Right ventricle myocardium superior (tissue), 1 donor: ENCODE measurements at places on chromosomes 11 and 22.
A peak's percentile ranks its signal among the peaks of the same experiment; 100 is the strongest.

DNA sequence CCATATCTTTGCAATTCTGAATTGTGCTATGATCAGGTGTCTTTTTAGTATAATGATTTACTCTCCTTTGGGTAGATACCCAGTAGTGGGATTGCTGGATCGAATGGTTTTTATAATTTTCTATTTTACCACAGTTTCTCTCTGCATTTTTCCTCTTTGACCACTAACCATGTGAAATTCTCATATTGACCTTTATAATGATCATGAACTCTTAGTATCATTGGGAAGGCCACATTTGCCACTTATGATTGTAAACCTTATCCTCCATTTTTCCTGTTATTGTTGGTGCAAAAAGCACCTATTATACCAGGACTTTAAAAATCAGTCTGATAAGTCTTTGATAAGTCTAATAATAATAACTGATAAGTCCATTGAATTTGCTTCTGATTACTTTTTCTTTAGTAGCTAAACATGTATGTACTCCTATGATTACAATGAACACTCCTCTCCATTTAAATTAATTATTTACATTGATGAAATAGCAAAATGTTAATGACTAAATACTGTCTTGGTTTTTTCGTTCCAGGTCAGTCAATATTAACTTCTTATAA lies 9.6 kb downstream of the NEAT1 start:
- no peak for DNase-seq

- no peak for DNase-seq
Observed at GRCh38 chr11:35200811-35201341, 61.9 kb downstream of the CD44 start.

DNA sequence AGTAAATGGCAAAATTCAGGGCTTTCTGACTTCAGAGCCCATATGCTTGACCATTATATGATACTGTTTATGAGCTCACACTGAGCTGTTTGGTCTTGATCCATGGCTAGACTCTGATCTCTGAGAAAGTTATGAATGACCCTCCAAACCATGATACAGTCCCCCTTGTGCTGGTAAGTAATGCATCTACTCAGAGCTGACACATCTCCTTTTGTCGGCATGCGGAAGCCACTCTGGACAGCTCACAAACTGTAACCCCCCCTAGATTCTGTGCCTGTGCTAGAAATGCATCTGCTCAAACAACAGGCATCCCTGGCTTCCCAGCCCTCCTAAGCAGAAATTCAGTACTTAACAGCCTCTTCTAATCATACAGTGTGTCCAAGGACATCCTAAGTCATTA lies 150.8 kb upstream of the RAG2 start:
- no peak for DNase-seq

GRCh38 chr11:121446752-121447156 lies 5.4 kb upstream of the SORL1 start:
- DNase-seq, result no peak

- DNase-seq, result peak; percentile 69
Observed at GRCh38 chr22:35872451-35872850, 154.8 kb downstream of the APOL5 start.

- peak; percentile 78 for DNase-seq
Observed at GRCh38 chr11:833114-833791, 501 bp downstream of the CD151 start.

- no peak for DNase-seq
Observed at GRCh38 chr11:69760319-69760718, 14.8 kb downstream of the FGF4 start.

GRCh38 chr22:44576311-44577260 lies 78.6 kb upstream of the RTL6 start:
- DNase-seq, result no peak

DNA sequence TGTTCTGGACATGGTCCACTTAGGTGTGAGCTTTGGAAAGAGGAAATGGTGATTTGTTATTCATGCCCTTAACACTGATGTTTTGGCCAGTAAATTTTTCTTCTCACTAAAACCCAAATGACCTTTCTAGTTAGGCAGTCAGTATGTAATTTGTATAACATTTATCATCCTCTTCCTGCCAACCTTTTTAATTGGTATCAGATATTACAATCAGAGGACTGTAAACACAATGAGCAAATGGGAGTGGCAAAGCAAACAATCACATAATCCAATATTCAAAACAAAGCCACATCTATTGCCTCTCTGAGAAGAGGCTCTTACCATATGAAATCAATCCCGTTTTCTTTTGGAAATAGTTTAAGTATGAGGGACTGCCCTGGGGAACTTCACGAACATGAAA lies 49.1 kb downstream of the BBOX1 start:
- DNase-seq, result no peak

- no peak for DNase-seq
Observed at GRCh38 chr11:47154616-47155570, 21.8 kb downstream of the ARFGAP2 start.

DNA sequence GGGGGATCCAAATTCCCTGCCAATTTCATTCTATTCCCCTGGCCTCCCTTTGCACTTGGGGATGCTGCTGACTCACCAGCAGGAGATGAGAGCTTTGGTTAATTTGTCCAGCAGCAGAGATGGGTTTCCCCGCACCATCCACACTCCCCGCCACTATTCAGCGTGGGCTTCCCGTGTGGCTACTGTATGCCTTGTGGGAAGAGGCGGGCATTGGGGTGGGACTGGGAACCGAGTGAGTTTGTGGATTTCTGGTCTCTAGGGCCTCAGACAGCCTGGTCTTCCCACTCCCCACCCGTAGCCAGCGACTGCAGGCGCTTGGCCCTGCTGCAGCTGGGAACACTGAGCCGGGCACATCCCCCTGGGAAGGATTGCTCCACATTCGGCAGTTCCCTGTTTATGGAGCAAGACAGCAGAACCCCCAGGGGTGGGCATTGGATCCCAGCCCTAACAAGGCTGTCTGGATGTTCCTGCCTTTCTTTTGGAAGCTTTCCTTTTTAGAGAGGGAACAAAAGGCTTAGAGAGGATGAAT lies 23.4 kb downstream of the KIAA1671 start:
- DNase-seq, result peak; percentile 90

GRCh38 chr11:43969543-43969942 lies 27.1 kb downstream of the C11orf96 start:
- DNase-seq, result peak; percentile 68

DNA sequence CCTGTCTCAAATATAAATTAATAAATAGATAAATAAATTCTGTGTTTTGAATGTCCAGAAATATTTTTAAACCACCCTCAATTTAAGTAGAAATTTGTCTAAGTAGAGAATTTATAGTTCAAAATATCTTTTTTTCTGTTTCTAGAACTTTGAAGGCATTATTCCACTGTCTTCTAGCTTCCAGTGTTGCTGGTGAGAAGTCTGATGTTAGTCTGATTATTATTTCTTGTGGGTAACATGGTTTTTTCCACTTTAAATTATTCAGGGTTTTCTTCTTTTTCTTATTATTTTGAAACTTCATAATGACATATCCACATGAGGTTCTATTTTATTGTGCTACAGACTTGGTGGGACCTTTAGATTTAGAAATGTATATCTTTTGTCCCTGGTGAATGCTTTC lies 46.4 kb upstream of the HEPHL1 start:
- no peak for DNase-seq

- DNase-seq, result no peak
Observed at GRCh38 chr22:30206944-30207343, 39.6 kb downstream of the LIF start.

- no peak for DNase-seq
Observed at GRCh38 chr22:40491990-40492631, 121.7 kb downstream of the SGSM3 start.

- DNase-seq, result no peak
Observed at GRCh38 chr11:134347441-134347840, 15.7 kb downstream of the GLB1L2 start.

- no peak for DNase-seq
Observed at GRCh38 chr11:69202511-69203221, 46.9 kb downstream of the SMIM38 start.

DNA sequence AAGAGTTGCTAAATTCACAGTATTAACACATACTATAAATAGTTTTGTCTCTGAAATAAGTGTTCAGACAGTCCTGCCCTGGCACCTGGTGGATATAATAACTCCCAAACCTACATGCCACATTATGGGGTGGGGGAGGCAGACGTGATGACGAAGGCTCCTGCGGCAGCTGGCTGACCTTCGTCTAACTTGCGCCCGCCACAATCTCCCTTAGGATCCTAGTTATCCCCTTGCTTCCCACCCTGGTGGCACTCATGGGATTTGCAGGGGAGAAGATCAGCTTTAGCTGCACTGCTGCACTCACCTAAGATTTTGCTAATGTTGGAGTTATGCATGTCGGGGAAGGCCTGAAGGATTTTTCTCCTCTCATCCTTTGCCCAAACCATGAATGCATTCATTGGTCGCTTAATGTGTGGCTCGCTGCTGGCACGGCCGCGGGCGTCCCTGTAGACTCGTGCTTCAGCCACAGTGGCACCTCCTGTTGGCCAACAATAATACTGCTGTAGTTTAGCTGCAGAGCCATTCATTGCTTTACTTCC lies 367.6 kb downstream of the SOX6 start:
- DNase-seq, result peak; percentile 41

DNA sequence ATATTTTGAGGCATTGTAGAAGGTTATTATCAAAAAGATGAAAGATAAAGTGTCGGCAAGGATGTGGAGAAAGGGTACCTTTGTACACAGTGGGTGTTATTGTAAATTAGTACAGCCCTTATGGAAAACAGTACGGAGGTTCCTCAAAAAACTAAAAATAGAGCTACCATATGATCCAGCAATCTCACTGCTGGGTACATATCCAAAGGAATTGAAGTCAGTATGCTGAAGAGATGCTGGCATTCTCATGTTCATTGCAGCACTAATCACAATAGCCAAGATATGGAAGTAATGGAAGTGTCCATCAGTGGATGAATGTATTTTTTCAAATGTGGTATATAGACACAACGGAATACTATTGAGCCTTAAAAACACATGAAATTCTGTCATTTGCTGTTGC lies 15.1 kb upstream of the MTMR3 start:
- no peak for DNase-seq

- no peak for DNase-seq
Observed at GRCh38 chr11:118742304-118742703, 48.7 kb downstream of the DDX6 start.

DNA sequence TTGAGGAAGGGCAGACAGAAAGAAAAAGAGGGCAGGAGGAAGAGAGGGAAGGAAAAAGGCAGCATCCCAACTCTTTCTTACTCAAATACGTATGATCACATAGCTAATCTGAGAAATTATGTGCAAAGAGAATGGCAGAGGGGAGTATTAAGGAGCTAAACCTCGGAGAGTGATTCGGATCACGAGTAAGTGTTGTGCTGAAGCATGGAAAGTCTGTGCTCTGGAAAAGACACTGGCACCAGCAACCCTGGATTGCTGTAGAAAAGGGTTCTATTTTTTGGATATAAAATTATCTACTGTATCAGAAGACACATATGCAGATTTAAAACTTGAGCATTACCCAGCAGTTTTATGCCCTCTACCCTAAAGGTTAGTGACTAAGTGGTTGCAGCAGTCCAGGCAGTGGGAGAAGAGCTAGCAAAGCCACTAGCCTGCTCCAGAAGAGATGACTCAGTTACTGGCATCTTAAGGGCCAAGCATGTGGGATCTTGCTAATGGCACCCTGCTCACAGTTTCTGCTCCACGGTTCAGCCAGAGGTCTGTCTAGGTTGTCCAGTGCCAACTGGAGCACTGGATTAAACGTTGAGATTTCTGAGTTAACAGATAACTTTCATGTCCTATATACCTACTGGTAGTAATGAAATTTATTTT lies 151.7 kb downstream of the SWAP70 start:
- DNase-seq, result no peak

DNA sequence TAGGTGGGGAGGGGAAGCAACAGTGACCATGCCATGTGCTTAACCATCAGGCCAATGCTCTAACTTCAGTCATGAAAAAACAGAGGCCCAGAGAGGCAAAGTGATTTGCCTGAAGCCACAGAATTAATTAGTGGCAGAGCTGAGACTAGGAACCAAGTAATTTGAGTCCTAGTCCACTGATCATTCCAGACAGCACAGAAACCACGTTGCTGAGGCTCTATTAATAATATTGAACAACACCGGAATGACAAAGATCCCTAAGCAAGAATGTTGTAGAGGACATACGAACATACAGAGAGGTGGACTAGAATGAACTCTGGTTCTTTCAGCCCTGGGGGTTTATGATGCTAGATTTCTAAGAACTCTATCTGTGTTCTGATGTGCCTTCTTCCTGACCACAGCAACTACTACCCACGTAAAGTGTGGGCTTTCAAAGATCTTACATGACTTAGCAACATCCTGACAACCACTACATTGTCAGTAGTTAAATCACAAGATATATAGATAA lies 92.3 kb downstream of the GAB2 start:
- DNase-seq, result no peak

DNA sequence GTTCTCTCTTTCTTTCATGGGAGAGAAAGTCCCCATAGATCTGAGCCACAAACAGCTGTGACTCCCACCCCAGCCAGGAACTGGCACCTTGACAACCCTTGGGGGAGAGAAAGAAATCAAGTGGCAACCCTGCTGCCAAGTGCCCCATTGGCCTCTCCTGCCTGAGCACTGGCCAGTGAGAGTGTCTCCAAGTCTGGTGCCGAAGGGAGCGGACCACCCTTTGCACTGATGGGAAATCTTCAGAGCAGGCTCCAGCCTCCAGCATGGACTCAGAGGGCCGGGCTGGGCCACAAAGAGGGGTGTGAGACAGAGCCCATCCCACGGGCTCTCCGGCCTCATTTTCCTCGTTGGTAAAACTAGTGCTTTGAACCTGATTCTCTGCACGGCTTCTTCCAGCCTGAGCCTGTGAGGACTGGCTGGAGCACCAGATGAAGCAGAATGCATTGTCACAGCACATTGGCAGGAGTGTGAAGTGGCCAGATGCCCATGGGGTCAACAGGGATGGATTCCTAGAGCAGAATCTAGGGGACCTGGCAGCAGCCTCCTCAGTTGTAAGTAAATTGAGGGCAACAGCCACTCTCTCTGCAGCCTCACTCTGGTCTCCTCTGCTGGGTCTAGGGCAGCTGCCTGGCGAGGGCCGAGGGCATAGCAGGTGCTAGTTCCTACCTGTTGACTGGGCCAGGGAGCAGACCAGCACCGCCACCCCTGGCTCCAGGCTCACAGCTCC lies 81.4 kb downstream of the TRIM29 start:
- DNase-seq, result no peak

DNA sequence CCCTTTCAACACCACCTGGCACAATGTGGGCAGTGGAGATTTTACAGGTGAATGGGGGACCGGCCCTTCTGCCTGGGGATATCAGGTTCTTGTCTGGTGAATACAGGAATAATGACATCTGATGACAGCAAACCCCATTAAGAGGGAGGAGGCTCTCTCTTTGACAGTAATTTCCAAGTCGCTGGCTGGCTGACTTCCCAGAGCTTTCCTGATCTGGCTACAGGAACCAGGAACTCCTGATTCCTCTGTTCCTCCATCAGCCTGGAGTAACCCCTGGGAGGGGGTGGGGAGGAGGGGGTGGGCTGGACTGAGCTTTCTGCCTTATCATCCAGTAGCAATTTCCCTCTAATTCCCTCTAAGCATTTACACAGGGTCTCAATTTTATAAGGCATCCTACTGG lies 3.7 kb upstream of the MIEF1 start:
- peak; percentile 71 for DNase-seq

GRCh38 chr22:41862160-41862529 lies 29.2 kb downstream of the SREBF2 start:
- no peak for DNase-seq

- no peak for DNase-seq
Observed at GRCh38 chr11:73429121-73429750, 53.0 kb downstream of the RELT start.
